ENCODE measurements at places on chromosomes 2 and 18.

DNA sequence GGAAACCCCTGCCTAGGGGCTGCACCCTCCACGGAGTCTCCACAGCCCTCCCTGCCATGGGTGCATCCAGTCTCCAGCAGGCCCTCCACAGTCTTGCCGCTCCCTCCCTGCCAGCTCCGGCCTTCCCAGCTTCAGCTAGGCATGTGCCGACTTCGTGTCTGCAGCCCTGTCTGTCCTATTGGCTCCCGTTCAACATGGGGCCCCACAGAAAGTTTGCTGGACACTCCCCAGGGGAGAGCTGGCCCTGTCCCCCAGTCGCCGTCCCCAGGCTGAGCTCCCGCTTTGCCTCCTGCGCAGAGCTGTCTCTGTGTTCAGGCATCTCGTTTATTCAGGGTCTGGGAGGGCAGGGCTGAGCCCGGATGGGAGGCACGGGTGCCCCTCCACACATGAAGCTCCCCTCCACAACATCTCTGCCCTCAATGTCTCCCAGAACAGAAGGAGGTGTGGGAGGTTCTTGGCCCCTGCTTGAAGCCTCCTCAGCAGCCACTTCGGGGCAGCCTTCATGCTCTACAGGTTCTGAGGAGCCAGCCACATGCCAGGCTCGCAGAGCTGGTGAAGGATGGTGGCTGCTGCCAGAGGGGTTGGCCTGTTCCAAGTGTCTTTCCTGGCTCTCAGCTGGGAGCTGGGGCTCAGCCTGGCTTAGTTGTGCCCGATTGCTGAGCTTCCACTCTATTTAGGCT lies 120.1 kb upstream of the PXDN start:
- no peak for DNase-seq

- DNase-seq = no peak
Measured at GRCh38 chr18:60149316-60149715, 223.3 kb downstream of the MC4R start.

DNA sequence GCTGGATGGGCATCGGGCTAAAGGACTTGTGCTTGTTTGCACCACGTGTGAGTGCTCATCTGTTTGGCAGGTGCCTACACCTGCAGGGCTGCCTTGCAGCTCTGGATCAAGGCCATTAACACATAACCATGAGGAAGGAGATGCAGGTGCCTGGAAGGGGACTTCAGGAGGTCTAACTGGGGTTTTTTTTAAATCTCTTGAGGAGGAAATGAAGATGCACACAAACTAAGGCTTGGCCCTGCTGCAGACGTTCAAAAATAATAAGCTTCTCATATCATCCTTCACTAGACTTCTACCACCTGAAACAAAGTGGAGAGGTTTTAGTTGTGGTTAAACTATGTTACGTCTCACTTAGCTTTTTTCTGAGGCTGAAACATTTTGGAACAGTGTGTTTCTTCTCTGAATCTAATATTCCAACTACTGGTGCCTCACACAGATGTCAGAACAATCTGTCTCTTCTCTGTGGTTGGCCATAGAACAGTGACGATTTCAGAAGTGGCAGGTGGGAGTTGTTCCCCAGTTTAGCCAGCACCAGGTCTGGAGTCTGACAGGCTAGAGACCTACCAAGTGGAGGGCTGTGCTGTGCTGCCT lies 36.5 kb downstream of the BCL2L11 start:
- no peak for DNase-seq

- no peak for DNase-seq
Measured at GRCh38 chr2:110827511-110827910, 95.1 kb downstream of the ACOXL start.

- no peak for DNase-seq
Measured at GRCh38 chr2:20484034-20484617, 37.3 kb downstream of the RHOB start.

DNA sequence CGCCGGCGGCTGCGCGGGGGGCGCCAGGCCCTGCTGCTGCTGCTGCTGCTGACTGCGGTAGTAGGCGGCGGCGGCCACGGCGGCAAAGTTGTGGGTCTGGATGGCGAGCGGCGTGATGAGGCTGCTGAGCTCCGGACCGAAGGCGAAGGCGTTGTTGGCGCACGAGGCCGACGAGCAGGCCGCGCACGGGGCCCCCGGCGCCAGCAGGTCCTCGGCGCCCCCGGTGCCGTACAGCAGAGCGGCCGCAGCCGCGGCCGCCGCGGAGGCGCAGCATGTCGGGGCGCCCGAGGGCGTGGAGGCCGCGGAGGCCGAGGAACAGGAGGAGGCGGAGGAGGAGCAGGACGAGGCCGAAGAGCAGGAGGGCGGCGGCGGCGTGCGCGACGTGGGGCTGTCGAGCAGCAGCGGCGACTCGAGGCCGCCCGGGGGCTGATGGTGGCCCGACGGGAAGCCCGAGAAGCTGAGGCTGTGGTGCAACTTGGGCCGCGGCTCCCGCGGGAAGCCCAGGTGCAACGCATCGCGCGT lies 1.8 kb downstream of the ZFP36L2 start:
- no peak for DNase-seq

- no peak for DNase-seq
Measured at GRCh38 chr2:14047491-14047890, 585.0 kb upstream of the LRATD1 start.

GRCh38 chr2:218833023-218833609 lies 1.5 kb upstream of the PRKAG3 start:
- no peak for DNase-seq

DNA sequence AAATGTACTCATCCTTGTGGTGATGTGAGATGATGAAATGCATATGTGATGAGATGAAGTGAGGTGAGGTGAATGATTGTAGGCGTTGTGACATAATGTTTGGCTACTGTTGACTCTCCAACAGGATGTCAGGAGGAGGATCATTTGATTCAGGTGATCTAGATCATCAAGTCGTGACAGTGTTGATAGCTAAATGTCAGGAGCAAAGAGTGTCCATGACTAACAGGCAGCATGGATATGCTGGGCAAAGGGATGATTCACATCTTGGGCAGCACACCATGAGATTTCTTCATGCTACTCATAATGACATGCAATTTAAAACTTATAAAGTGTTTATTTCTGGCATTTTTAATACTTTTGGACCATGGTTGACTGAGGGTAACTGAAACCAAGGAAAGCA lies 40.2 kb upstream of the UBXN4 start:
- no peak for DNase-seq

- no peak for DNase-seq
Measured at GRCh38 chr18:75029481-75029880, 179.5 kb downstream of the PTGR3 start.

DNA sequence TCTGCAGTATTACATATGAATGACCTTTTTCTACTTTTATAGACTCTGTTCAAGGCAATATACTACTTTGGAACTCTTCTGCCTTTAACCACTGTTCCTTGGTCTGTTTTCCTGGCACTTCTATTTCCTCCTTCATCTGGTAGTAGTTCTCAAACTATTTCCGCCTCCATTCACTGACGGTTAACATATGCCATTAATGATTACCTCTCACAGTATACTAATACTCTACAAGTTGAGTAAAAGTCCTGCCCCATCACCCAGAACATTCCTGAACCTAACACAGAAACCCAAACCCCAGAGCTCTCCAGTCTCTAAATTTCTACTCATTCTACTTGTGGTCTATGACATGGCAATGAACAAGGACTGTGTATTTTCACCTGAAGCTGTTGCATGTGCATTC lies 4.5 kb downstream of the GFPT1 start:
- DNase-seq = no peak

- DNase-seq = no peak
Measured at GRCh38 chr2:66390811-66391210, 44.1 kb upstream of the MEIS1 start.

DNA sequence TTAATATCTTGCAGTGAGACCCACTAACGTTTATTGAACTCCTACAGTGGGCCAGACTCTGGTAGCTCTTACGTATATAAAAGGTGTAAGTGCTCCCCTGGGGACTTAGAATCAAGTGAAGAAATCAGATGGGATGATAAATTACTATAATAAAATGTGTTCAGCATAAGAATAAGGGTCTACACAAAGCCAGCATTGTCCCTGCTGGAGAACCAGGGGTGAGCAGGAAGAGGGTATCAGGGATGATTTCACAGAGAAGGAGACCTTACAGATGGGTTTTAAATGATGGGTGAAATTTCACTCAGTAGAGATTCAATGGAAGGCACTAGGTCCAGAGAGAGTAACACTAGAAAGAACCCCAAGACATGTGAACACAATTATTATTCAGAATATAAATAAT lies 20.7 kb downstream of the NRXN1 start:
- no peak for DNase-seq

DNA sequence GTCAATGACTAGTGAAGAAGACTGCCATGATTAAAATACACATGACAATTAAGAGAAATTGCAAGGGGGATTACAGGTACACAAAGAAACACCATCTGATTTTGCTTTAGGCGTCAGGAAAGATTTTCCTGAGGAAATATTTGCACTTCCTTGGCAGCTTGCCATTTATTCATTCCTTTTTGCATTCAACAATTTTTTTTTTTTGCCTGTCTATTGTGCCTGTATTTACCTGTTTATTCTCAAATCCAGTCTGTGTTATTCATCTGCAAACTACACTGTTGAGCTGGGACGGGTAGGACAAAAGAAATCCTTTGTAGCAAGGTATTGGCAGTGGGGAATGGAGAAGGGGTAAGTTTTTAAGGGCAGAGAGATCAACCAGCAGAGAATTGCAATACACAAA lies 31.8 kb downstream of the SMAD2 start:
- no peak for DNase-seq

DNA sequence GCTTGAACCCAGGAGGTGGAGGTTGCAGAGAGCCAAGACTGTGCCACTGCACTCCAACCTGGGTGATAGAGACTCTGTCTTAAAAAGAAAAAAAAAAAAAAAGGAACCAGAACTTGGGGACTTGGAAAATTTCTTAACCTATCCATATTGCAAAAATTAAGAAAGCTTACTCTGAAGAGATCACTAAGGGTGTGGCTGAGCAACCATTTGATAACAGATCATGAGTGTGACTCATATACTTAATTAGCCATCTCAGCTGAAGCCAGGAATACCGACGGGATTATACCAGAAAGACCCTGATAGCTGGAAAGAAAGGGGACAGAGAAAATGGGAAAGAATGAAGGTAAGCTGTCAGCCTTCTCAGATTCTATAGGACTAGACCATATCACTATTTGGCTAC lies 7.1 kb upstream of the ADD2 start:
- no peak for DNase-seq

DNA sequence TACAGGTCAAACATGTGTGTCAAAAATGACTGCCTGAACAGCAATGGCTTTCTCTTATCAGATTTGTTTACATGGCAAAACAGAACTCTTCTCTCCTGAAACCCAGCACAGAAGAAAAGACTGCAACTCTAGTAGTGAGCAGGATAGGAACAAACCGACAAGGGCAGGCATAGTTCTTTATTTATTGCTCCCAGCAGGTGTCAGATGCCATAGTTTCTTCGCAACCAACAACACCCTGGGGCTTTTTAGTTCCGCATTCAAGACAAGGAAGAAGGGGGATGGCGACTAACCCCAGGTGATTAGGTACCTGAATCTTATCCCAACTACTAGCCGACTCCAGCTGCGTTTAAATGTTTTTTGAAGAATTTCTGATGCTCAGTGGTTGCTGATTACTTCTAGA lies 367.5 kb upstream of the FIGN start:
- no peak for DNase-seq

- no peak for DNase-seq
Measured at GRCh38 chr2:133822517-133823225, 254.4 kb upstream of the NCKAP5 start.

GRCh38 chr18:57249883-57250282 lies 102.5 kb upstream of the ST8SIA3 start:
- no peak for DNase-seq

GRCh38 chr2:205411558-205411957 lies 270.7 kb upstream of the NRP2 start:
- no peak for DNase-seq

- no peak for DNase-seq
Measured at GRCh38 chr2:217478831-217479455, 523.9 kb downstream of the TNS1 start.

- no peak for DNase-seq
Measured at GRCh38 chr2:3430172-3430571, 50.7 kb downstream of the TRAPPC12 start.

- no peak for DNase-seq
Measured at GRCh38 chr2:623130-623922, 53.9 kb downstream of the TMEM18 start.

GRCh38 chr2:99101697-99102096 lies 39.8 kb upstream of the C2orf15 start:
- DNase-seq = no peak

DNA sequence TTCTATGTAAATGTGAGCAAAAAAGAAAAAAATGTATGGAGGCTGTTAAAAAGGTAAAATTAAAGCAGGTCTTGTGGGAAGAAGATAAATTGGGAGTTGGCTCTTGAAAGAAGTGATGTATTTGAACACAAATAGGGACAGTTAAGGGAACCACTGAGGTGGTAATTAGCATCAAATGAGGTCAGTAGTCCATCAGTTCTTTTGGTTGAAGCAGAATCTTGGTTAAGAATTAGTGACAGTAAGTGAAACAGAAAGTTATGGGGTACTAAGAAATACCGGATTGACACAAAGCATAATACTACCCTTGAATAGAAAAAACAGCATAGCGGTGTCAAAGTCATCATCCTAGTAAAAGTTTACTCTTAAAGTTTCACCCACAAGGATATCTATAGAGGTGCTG lies 352.6 kb upstream of the VRK2 start:
- no peak for DNase-seq

DNA sequence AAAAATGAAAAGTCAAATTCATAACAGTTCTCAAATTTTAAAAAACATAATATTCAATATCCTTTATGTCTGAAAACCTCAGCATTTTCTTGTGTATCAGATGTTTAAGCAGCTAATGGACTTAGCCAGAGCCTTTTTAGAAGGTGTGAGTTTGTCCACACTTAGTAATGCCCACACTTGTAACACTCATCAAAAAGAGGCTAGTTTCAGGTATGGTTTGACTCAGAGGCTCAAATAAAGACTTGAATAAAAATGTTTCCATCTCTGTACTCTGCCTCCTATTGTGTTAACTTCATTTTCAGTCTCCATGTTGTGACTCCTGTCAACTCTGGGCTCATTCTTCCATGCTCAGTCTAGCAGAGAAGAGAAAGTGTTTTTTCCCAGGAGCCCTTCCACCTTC lies 311.6 kb downstream of the IRS1 start:
- DNase-seq = no peak

GRCh38 chr2:236061497-236061896 lies 106.7 kb downstream of the GBX2 start:
- DNase-seq = no peak

DNA sequence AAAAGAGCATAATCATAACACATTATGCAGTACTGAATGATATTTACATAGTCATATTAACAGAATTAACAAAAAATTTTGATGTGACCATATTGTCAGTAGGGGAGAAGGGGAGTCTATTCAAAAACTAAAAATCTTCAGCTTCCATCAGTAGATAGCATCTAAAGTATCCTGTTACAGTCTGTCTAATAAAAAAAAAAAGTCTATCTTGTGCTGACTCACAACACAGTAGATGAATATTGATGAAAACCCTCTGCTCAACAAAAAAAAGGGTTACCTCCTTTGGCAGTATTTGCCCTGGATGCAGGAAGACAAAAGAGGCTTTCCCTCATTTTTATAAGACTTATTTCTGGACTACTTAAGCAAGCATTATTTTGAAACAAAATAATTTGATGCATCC lies 27.3 kb downstream of the GRB14 start:
- DNase-seq = no peak

- DNase-seq = no peak
Measured at GRCh38 chr2:1870431-1870830, 126.1 kb upstream of the PXDN start.

Measured in RWPE2 (cell line).